ENCODE measurements at places on chromosomes 7 and 10.

- DNase-seq = no peak
These were observed 68.3 kb downstream of the GNA12 start for GRCh38 chr7:2775785-2776184.

GRCh38 chr7:101138213-101138870 lies 11.4 kb downstream of the SERPINE1 start:
- peak; percentile 97 for DNase-seq

DNA sequence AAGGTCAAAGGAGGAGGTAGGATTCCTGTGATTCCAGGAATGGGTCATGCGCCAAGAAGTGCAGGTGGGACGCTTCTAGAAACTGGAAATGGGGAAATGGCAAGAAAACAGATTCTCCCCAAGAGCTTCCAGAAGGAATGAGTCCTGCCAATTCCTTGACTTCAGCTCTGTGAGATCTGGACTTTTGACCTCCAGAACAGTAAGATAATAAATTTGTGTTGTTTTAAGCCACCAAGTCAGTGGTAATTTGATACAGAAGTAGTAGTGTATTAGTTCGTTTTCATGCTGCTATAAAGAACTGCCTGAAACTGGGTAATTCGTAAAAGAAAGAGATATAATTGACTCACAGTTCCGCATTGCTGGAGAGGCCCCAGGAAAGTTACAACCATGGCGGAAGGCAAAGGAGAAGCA lies 178.6 kb upstream of the GALNT17 start:
- DNase-seq = no peak

DNA sequence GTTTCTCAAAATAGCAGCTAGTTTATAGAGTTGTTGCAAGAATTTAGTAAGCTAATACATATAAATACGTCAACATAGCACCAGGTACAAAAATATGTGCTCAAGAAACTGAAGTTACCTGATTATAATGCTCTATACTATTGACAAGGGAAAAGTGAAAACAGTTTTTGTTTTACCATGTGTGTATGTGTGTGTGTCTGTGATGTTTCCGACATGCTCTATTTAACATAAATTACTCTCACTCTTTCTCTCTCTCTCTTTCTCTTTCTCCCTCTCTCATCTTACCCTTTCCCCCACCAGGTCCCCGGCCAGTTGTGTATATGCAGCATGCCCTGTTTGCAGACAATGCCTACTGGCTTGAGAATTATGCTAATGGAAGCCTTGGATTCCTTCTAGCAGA lies 4.3 kb downstream of the LIPN start:
- DNase-seq = no peak

GRCh38 chr7:54778166-54778565 lies 19.2 kb upstream of the SEC61G start:
- no peak for DNase-seq

DNA sequence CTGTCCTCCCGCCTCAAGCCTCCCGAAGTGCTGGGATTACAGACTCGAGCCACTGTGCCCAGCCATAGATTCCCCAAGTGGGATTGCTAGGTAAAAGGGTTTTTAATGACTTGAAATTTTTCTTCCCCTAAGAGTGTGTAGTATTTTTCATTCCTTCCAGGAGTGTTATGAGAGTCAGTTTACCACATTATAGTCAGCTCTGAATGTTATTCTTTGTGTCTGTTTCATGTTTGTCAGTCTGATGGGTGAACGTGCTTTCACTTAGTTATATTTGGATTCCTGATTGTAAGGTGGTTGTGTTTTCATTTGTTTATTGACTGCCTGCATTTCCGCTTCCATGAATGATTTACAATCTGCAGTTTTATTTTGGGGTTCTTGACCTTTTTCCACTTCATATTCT lies 6.3 kb downstream of the ZNF212 start:
- peak; percentile 13 for DNase-seq

- DNase-seq = no peak
These were observed 479.7 kb downstream of the RPS24 start for GRCh38 chr10:78513330-78513729.

DNA sequence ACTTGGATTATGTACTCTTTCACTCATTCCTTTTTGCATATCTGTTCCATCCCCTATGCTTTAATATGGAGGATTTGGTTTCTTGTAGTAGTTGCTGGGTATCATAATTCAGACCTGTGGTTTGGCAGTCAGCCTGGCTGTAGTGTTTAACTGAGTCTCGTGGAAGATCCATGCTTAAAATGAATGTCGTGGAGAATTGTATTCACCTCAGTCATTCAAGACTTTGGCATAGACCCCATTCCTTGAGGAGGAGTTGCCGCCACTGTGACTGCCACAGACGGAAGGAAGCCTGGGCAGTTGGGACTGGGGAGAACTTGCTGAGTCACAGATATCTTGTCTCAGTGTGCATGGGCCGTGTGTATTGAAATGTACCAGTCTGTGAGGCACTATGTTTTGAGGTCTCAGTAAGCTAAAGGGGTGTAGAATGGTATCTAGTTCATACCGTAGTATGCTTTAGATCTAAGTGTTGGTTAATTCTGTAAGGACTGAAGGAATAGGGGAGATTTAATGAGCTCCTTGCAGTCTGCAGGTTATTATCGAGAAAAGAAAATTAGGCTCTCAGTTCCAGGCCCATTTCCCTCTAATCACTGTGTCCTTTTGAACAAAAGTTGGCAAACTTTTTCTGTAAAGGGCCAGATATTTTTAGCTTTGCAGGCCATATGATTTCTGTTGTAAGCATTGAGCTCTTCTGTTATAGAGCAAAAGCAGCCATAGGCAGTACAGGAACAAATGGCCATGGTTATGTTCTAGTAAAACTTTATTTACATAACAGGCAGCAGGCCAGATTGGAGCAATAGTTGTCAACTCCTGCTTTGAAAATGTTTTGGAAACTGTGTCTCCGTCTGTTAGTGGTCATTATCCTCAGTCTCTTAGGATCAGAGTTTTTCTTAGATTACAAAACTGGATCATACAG lies 76.8 kb downstream of the TPST1 start:
- peak; percentile 96 for DNase-seq

- no peak for DNase-seq
These were observed 4.1 kb downstream of the LBX1 start for GRCh38 chr10:101224910-101225823.
